NCI-H774 (cell line): ENCODE measurements at places on chromosomes 1 and 21.
A peak's percentile ranks its signal among the peaks of the same experiment; 100 is the strongest.

DNA sequence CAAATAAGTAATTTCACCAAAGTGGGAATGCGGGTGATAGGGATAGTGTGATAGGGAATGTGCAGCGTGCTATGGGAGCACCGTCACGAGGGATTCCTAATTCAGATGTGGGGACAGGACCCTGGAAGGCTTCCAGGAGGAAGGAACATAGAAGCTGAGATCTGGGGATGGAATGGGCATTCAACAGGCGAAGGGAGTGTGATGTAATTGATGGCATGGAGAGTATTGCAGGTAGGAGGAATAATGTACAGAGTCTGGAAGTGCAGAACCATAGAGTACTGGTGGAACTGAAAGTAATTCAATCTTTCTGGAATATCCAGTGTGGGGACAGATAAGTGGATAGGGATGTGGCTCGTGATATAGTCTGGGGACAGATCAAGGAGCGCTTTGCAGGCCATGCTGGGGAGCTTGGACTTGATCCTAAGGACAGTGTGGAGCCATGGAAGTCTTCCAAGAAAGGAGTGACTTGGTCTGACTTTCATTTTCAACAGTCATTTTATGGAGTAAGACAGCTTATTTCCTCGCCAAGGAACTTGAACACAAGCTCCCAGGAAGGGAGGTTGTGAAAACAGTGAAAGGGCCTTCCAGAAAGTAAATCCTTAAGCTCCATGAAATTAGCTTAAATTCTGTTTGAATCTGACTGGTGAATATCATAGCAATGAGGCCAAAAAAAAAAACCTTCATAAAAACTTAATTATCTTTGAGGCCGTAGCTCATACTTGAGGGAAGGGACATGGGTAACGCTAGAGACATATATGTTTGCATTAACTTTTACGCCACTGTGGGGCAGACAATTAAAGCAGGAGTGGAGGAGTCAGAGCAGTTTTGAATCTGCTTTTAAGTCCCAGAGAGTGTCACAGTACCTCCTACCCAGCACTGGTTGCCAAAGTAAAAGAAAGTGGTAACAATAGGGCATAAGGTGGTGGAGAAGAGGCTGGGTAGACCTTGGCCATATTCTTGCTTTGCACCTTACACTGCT lies 55.8 kb downstream of the ROR1 start:
- no peak for DNase-seq

DNA sequence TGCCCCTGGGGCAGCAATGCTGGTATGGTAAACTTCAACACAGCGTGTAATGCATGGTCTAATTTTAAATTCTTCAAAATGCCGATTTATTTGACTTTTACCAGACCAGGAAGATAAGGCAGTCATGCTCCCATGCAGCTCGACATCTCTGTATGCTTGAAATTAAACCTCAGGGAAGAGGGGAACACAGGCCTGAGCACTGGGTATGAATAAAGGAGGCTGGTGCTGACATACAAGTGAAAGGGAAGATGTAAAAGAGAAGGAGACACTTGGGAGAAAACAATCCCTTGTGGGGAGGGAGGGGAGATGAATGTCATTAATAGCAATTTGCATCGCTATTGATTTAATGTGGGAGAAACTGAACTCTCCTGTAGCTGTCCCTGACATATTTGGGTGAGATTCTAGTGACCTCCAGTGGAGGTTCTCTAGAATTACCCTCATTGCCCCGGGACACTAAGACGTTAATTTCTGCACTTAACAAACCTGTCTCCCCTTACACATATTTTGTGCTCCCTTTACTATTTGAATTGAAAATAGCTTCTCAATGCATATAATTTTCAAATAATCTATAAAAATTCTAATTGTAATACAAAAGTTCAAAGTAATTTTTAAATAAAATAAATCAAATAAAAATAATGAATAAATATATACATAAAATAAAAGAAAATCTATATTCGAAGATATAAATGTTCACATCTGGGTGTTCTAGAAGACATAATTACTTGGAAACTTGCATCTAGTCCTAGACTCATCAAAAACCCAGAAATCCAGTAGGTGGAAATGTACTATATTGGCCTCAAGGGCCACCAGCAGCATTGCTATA lies 283.1 kb downstream of the LMX1A start:
- DNase-seq, result peak; percentile 48

DNA sequence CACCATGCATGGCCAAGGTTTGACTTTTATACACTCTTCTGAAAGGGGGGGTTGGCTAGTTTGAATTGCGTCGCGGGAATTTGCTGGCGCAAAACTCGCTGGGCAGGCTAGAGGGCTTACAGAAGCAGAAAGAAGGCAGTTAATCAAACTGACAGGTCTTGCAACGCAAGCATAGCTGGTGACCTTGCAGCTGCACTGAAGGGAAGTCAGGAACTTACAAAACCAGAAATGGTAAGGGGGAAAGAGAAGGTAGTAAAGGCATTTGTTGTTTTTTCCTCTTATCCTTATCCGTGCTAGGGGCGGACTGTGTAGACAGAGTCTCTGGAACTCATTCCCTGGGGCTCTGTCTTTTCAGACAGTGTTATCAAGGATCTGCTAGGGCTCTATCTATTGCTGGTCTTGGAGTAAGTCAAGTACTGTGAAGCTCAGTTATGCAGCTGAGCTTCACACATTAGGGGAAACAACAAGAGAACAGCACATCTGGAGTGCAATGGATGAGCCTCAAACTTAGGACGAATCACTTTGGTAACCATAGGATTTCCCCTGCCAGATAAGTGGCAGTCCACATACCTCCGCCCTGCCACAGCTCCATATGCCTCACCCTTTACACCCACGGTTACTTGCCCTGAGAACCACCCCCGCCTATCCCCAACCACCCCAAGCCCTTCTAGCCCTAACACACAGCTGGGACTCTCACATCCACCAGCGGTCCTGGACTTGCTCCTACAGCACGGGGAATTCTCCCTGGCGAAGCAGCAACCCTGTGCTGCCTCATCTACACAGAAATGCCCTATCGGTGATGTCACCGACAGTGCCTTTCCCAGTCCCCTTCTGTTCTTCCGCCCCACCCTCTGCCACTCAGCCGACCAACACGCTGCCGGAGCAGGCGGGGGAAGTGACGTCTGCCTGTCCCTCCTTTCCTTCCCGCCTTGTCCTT lies 251.4 kb downstream of the FAM72C start:
- DNase-seq, result no peak

DNA sequence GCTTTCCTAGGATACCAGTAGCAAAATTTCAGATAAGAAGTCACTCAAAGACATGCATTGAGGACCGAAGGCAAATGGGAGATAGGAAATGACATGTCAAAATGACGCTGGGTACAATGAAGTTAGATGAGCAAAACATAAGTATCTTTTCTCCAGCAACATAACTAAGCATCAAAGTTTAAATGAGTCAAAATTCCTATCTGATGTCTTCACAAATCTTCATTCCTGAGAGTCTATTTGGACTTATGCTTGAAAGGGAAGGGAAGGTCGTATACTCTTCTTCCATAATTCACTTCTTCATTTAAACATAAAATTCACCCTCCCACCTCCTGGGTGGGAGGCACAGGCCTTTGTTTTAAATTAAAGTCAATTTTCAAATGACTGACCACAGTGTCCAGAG lies 4.1 kb upstream of the TMEM81 start:
- no peak for DNase-seq

GRCh38 chr1:54716299-54717047 lies 812 bp downstream of the TTC4 start:
- DNase-seq, result no peak

DNA sequence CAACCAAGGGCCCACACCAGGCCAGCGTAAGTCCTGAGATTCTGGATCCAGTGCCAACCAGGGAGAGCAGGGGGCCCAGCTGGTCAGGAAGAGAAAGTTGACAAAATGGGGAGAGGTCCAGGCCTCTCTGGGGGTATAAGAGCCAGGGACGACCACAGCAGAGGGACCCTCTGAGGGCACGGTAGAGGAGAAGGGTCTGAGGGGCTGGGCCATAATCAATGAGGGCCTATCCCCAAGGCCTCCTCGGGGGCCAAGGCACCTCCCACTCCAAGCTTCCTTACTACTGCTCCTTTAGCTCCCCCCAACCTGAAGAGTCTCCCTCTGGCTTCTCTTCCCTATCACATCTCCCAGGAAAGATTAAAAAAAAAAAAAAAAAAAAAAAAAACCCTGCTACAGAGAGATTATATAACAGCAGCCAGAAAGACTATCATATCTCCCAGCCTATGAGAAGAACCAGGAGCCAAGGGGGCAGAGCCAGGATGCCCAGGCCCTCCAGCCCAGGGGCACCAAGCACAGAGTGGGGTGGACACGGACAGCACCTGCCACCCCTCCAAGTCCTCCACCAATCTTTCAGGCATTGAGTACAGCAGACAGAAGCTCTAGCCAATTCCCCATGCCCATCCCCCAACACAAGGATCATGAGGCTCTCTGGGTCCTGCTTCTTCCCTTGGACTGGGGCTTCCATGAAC lies 2.7 kb downstream of the MEF2D start:
- no peak for DNase-seq

- no peak for DNase-seq
Observed at GRCh38 chr1:19479351-19480120, 5.8 kb downstream of the CAPZB start.
